ENCODE measurements at places on chromosomes 16 and 17.

- no peak for DNase-seq
Observed at GRCh38 chr17:8463099-8463498, 27.4 kb downstream of the NDEL1 start.

GRCh38 chr17:1454541-1454940, 1.5 kb downstream of the CRK start:
- no peak for DNase-seq

DNA sequence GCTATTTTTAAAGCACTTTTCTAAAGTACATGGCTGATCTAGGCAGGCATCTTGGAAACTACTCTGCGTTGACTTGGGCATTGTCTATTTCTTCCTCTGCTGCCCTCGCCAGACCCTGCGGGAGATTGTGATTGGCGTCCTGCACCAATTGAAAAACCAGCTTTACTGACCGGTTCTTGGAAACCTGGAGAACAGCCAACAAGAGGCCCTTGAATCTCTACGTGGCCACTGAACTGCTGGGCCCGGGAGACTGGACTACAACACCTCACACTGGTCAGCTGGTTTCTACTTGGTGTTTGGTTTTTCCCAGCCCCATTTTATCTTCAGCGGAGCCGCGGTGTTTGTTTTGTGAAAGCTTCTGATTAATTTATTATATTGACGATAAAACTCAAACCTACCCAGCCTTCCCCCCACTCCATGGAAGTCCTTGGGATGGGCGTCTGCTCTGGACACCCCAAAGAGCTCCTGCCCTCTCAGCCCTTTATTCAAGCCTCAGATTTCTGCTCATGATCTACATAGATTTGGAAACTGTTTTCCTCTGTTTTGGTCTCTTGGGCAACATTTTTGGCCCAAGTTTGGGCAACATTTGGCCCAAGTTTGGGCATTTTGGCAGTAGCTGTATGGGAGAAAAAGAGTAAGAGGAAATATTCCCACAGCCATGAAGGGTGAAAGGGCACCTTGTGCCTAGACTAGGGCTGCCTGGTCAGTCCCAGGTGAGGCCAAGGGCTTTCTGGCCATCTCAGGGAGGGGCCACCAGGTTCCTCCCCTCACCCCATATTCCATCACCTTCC, 4.7 kb downstream of the MLX start:
- no peak for DNase-seq

DNA sequence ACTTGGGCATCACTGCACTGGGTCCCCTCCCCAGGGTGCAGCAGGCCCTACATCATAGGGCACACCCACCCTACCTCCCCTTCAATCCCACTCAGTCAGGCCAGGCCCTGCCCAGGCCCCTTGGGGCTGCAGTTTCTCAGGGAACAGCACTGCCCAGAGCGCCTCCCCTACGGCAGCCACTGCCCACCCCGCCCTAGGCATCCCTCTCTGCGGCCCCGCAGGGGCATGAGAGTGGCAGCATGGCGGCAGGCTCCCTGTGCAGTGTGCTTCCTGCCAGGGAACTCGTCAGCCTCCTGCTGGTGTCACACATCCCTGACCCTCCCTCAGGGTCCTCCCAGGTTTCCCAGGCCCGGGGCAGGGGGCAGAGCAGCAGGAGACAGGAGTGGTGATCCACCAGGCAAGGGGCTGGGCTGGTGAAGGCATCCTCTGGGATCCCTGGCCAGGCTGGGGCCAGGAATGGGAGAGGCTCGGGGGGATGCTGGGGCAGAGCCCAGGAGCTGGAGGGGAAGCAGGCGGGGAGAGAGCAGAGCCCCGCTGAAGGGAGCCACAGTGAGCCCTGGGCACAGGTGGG, 16.2 kb upstream of the BAHCC1 start:
- DNase-seq: no peak

- no peak for DNase-seq
Observed at GRCh38 chr16:65195998-65196397, 74.1 kb upstream of the CDH11 start.

DNA sequence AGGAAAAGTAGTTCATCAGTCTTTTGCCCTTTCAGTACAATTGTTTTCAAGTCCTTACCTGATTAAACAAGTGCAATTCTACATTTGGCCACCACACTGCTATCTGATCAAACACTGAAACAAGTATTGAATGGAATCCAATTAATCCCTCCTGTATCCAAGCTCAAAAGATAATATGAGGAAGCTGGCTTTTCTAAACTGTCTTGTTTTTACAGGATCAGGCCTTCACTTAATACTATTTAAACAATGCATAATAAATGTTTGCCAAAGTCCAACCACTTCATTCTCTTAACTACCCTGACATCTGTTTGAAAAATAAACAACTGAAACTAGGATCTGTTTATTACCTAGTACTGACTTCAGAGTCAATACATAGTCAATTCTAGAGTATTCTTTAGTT, 131.6 kb downstream of the MRTFB start:
- no peak for DNase-seq

DNA sequence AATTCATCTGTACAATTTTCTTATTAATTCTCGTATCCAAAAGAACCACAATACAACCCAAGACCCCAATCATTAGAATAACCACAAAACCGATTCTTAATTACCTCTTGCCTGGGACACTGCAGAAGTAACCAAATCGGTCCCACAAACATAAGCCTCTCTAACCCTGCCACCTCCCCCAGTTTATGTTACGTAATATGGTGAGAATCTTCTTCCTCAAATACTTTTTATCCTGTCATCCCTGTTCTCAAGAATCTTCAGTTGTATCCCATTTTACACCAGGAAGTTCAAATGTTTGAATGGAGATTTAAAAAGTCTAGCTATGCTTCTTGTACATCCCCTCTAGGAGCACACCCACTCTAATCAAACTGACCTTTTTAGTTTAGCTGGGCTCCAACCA, 269.3 kb upstream of the TBX2 start:
- no peak for DNase-seq

DNA sequence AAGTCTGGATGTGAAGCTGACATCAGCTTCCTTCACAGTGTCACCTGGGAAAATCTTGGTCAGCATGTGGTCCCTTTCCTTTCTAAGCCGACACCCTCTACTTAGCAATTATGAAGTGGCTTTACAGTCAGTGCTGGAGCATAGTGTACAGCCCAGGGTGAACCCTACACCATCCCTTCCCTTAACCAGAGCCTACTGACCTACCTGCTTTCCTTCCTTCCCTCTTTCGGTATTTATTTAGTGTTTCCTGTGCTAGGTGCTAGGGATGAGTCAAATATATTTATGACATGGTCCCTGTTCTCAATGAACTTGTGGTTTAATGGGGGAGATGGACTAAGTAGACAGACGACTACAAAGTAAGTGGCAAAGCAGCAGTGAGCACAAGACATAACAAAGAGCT, 77.5 kb downstream of the CDK5R1 start:
- no peak for DNase-seq

- no peak for DNase-seq
Observed at GRCh38 chr17:21160401-21160800, 33.6 kb downstream of the DHRS7B start.

DNA sequence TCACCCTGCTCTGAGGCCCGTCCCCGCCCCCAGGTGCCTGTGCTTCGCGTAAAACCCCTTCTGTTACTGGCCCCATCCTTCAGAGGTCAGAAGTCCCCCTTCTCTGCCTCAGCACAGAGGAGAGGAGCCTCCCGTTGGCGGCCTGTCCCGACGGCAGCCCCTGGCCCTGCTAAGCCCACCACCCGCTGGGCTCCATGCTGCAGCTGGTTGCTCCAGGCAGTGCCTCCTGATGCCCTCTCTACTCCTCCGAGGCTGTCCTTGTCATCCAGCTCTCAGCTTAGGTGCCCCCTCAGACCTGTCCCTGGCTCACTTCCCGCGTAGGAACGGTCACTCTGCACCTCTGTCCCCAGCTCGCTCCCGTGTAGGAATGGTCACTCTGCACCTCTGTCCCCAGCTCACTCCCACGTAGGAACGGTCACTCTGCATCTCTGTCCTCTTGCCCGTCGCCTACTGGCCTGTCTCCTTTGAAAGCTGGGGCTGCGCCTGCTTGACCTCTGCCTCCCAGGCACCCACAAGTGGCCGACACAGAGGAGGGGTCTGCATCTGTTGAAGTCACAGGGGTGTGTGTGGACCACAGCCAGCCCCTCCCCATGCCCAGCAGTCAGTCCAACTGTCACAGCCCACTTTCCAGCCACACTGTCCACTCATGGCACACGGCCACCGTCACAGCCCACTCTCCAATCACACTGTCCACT, 31.7 kb upstream of the ZC3H18 start:
- DNase-seq: no peak

- no peak for DNase-seq
Observed at GRCh38 chr16:77169650-77170236, 21.2 kb upstream of the MON1B start.

- DNase-seq: no peak
Observed at GRCh38 chr17:40820228-40820838, 2.1 kb downstream of the KRT10 start.

- DNase-seq: no peak
Observed at GRCh38 chr16:41439-42068, 11.9 kb downstream of the POLR3K start.

- DNase-seq: no peak
Observed at GRCh38 chr17:65820306-65820705, 258.9 kb upstream of the AXIN2 start.

GRCh38 chr17:81517339-81518112, 4.9 kb upstream of the ACTG1 start:
- DNase-seq: no peak

- no peak for DNase-seq
Observed at GRCh38 chr16:47018223-47018891, 44.9 kb upstream of the DNAJA2 start.

DNA sequence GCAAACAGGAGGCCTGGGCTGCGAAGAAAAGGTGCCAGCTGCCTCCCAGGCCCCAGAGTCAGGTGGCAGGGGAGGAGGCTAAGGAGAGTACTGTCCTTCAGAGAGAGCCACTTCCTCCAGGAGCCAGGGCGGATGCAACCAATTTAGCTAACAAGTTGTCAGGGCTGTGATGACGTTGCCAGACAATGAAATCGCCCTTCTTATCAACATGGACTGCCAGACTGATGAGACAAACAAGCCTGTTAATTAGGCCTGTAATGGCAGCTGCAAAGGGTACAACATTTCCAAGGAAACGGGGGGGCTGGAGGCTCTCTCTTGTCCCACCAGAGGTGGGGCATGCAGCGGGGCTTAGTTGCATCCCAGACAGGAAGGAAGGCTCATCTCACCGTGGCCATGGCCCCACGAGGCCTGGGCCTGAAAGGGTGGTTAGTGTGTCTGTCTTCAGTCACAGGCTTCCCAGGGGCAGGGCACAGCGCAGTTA, 111.8 kb downstream of the SDK2 start:
- no peak for DNase-seq

DNA sequence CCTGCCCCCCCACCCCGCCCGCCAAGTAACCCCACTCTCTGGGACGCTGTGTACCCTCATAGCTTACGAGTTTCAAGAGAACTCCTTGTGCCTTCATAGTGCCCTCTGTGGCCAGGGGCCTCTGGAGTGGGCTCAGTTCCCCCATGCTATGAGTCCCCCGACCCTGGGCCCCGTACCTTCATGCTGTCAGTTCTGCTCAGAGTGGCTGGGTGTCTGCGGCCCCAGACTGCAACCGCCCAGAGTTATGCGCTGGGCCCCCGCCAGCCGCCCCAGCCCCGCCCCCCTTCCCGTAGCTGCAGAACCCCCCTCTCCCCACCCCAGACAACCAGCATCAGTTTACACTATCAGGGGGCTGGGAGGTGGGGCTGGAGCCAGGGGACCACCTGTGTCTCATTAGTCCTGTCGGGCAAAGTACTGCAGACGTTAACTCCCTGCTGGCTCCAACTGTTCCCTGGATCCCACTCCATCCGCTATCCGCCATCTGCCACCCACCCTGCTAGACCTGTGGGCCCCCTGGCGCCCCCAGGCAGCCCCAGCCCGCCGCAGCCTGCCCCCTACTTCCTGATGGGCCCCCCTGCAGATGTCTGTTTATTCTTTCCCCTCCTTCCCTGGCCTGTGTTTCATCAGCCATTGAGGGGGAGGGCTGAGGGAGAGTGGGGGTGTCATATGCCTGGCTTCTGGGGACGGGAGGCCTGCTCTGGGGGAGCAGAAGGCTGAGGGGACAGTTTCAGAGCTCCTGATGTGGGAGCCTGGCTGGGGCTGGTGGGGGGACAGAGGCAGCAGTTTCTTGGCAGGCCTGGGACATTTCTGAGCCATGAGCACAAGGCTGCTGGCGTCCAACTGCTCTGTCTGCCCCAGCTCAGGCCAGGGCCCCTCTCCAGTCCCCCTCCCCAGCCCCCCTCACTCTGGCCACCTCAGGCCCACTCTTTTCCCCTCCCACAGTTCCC, at the start of gene MFAP4:
Gene MFAP4, minus strand, starts transcription at position 217 of the 947 bp plus-strand sequence. Its CDS starts 35 bp downstream, at position 182.
- no peak for DNase-seq

GRCh38 chr17:2693561-2694380, 17.8 kb downstream of the CLUH start:
- no peak for DNase-seq

- no peak for DNase-seq
Observed at GRCh38 chr17:42457107-42457792, 1.4 kb upstream of the ATP6V0A1 start.

DNA sequence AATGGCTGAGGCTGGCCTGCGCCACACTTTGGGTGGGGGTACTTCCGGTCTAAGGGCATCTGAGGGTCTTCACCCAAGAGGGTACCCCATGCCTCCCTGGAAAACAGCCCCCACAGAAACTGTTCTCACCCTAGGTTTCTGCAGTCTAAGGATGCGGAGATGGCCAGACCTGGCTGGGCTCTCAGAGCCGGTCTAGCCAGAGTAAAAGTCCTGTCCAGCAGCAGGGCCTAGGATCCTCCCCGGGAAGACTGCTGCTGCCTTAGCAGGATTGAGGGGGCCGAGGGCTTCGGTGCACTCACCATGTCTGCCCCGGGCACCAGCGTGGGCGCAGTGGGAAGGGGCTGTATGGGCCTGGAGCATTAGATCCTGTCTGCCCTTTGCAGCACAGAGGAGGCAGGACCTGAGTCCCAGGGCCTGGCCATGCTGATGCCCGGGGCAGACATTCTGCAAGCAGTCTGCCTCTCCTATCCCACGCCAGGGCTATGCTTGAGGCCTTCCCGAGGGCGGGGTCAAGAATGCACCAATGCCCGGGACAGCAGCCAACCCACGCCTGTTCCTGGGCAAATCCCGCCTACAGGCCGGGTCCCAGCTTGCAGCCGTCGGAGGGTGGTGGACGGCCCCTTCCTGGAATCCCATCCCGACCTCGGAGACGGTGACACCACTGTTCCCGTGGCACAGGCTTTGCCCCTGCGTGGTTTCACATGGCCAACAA, 54.7 kb downstream of the CBFA2T3 start:
- no peak for DNase-seq

DNA sequence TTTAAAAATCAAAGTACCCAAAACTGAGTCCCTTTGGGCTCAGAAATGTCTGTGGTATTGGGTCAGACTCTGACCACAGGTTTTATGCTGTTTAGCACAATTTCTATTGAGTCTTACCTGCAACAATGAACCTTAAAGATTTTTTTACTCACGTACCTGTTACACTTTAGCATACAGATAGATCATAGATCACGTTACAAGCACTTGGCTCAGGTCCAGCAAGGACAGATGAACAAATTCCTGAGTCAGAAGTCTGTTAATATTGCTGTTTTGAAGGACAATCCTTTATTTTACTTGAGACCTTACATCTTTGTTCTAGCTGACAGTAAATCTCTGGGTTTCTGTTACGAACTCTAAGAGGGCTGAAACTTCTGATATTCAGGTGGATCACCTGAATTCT, 12.8 kb downstream of the SLC7A6OS start:
- DNase-seq: no peak
